ENCODE measurements at places on chromosomes 7 and 10.

- no peak for DNase-seq
Measured at GRCh38 chr10:260819-261429, 125.7 kb downstream of the ZMYND11 start.

GRCh38 chr10:13732465-13732881 is 145.7 kb downstream of the PRPF18 start:
- no peak for DNase-seq

DNA sequence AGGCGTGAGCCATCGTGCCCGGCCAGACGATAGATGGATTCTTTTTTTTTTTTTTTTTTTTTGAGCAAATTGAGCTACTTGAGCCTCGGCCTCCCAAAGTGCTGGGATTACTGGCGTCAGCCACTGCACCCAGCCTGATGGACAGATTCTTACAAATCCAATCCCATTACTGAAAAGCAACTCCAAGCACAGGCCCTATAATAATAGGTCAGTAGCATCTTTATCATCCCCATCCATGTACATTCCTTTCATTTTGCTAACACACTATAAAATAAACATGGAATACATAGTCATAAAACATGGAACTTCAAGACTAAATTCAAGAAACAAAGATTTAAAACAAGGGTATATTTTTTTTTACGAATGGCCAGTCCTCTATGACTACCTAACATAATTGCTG is 16.0 kb upstream of the RSBN1L start:
- no peak for DNase-seq

DNA sequence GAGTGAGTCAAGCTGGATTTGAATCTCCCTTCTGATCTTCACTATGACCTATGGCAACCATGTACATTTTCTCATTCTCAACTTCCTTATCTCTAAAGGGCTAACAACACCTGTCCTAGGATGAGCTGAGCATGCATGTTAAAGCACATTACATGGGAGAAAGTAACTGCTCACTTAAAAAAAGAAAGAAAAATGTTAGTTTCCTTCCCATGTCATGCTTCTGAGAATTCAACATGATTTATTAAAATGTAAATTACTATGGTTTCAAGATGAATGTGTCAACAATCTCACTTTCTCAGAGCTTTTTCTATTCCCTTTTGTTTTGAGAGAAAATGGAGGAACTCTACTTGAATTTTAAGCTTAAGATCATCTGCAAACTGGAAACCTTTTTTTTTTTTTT is 295.3 kb downstream of the SKIDA1 start:
- no peak for DNase-seq

GRCh38 chr10:18238870-18239485 is 98.8 kb downstream of the CACNB2 start:
- no peak for DNase-seq

DNA sequence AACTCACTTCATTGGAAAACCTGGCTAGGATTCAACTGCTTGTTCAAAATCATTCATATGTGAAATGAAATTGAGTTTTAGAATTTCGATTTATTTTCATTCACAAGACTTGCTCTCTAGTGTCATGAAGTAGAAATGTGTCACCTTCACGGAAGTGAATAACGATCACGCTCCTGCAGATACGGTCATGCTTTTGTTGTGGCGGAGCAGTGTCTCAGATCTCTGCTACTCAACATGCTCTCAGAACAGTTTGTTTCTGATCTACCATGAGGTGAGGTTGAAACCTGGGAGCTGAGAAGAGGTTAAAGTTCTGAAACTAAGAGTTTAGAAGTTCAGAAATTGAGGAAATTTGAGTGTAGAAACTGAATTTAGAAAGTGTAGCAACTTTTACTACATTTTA is 13.8 kb upstream of the PITRM1 start:
- DNase-seq, result no peak

- DNase-seq, result no peak
Measured at GRCh38 chr10:80160361-80161320, 28.1 kb downstream of the PLAC9 start.

GRCh38 chr7:36884351-36884750 is 160.1 kb upstream of the AOAH start:
- DNase-seq, result no peak

DNA sequence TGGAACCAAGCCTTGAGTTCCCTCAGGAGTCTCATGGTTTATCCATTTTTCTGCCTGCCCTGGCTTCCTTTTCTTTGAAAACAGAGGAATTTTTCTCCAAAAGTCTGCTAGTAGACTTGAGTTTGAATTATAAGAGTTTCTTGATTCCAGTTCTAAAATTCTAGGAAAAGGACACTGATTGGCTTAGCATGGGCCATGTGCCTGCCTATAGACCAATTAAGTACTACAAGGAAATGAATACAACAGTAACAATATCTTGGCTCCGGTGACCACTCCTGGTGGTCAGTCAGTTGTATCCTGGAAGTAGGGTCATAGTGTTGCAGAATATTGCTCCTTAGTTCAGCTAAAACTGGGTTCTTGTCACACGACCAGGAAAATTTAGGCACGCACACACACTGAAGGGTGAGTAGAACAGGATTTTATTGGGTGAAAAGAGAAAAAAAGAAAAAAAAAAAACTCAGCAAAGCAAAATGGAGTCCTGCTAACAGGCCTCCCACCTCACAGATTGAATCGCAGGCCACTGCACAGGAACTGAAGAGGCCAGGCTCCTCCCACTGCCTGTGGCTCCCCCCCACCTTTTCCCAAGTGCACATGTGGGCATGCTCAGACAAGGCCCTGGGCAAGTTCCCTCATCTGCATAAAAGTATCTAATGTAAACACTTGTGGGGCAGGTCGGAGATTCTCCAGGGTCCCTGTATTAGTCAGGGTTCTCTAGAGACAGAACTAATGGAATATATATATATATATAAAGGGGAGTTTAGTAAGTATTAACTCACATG is 155.1 kb downstream of the LYZL1 start:
- no peak for DNase-seq

- no peak for DNase-seq
Measured at GRCh38 chr7:28298870-28299518, 113.3 kb upstream of the CREB5 start.
